ENCODE measurements at places on chromosomes 5 and 9.

GRCh38 chr5:123297866-123298265 is 125.3 kb downstream of the CEP120 start:
- DNase-seq: no peak

GRCh38 chr5:149381986-149382338 is 2.9 kb upstream of the IL17B start:
- DNase-seq: peak; percentile 72

DNA sequence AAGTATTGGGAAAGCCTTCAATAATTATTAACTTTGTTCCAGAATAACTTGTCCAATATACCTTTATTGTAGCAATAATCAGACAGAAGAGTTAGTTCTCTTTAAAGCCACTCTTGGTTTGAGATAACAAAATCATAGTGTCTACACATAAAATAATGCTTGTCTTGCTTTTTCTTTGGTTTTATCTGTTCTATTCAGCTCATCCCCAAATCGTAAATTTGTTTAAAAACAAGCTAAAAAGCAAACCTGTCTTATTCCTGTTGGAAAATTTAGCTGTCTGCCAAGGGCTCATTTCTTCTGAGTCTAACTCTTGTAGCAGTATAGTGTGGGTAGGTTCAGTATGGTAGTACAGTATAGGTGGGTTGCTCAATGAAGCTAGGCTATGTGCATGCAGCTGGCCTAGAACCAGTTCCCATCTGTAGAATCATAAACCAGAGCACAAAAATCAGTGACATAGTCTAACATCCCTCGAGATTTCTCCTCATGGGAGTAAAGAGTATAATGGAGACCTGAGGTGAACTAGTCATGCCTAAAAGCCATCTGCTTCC is 17.9 kb upstream of the APBA1 start:
- DNase-seq: no peak

DNA sequence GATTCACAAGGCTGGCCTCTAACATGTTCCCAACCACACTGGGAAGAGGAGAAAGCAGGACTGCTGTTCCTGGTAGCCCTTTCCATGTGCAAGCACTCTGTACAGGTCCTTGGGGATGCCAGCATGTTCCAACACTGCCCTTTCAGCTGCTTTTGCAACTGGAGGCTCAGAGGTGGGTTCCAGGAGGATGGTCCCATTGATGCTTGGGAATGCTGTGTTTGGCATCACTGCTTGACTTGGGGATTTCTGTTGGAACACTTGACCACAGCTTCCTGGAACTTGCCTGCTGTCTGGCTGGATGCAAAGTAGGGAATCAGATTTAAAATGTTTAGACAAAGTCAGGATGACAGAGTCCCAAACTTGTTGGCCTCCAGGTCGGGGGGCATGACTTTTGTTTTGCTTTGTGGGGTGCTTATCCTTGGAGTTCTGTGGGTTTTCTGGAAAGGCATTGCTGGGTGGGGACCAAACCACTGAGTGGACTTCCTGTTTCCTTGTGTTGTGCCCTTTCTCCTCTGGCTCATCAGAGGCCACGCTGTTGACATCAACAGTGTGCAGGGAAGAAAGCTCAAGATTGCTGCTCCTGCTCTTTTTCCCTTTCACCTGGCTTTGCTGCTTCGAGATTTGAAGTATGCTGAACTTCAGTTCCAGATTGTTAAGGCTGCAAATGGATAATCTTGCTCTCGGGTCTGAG is 148.5 kb upstream of the RPS23 start:
- DNase-seq: peak; percentile 7

DNA sequence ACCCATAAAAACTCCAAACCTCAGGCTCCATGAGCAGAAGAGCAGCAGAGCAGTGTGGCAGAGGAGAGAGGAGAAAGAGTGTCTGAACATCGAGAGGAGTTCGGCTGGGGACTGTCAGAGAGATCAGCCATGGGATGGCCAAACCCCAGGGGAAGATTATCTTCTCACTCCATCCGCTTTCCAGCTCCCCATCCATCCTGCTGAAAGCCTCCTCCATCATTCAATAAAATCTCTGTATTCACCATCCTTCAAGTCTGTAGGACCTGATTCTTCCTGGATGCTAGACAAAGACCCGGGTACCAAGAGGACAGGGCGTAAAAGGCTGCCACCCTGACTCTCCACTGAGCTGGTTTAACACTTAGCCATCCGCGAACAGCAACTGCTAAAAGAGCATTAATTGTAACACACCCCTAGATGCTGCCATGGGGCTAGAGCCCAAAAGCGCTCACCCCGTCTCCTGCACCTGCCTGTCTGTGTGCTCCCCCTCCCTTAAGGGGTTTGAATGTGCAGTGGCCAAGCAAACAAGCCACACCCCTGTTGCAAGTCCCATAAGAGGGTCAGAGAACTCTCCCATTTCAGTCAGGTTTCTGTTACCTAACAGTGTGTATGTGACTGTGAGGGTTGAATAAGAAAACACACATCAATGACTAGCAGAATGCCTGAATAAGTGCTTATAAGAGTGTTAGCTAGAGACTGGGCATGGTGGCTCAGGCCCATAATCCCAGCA is 13.9 kb upstream of the SELENOP start:
- no peak for DNase-seq

GRCh38 chr9:134908524-134909309 is 9.0 kb downstream of the FCN1 start:
- DNase-seq: no peak

- DNase-seq: no peak
These were observed 372.4 kb upstream of the PAPPA start for GRCh38 chr9:115781070-115781736.

DNA sequence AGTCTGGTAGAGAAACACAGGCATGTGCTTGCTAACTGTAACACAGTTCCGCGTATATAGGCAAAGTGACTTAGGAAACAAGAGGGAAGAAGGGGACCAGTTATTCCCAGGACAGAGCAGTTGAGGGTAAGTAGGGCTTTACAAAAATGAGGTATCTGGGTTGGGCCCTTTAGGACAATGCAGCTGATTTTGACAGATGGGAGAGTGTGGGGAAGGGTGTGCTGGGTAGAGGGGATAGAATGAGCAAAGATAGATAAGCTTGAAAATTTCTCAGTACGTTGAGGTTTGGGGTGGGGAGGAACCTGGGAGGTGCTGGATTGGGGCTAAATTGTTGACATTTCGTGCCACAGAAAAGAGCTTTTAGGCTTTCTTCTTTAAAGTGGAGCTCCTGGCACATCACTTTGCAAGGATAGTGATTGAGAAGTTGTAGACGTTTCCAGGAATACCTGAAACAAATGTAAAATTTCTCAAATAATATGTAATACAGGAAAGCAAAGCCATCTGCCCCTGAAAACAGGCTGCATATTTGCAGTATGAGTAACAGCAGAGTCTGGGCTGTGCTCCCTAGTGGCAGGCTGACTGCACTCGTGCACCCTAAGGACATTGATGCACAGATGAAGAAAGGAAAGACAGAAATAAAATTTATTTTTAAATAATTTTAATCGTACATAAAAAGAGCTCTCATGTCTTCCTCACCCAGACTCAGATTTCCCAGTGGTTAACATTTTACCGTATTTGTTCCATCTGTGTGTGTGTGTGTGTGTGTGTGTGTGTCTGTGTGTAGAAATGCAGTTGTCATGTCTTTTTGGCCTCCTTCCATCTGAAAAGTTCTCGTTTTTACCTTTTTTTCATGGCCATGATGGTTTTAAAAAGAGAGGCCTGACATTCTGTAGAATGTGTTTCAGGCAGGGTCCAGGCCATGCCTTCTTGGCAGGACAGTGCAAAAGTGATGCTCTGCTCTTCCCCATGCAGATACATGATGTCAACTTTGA is 144.9 kb upstream of the DMRT1 start:
- DNase-seq: no peak
